ENCODE measurements at places on chromosomes 4 and X.

DNA sequence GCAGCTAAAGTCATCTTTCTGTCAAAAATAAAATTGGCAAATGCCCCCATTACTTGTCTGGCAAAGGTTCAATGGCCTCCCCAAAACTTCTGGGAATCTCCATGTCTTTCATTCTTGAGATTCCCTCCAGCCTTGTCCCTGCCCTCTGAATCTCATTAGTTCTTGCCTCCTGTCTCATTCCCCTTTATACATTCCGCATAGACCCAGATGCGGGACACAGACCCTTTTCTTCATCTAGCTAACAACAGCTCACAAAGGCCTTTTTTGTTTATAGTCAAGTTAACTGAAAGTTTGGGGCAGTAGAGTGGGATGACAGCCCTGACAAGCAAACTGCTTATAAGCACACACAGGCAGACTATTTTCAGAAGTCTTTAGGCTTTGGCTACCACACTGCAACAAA is 306.1 kb upstream of the FAM241A start:
- DNase-seq = no peak

- DNase-seq = peak; percentile 66
Measured at GRCh38 chr4:24778464-24779225, 16.7 kb upstream of the SOD3 start.

DNA sequence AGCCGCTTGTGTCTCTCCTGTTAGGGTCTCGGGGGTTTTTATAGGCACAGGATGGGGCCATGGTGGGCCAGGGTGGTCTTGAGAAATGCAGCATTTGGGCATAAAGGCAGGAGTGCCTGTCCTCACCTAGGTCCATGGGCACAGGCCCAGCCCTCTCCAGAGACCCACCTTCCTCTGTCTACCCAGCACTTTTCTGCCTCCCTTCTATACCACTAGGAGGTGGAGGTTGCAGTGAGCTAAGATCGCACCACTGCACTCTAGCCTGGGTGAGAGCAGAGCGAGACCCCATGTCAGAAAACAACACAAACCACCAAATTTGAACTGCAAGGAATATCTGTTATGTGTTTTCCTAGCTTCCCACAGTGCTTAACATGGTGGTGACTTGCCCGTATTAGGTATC is 38.0 kb downstream of the MOB1B start:
- DNase-seq = no peak

- peak; percentile 7 for DNase-seq
Measured at GRCh38 chr4:41287005-41287404, 30.3 kb downstream of the UCHL1 start.

GRCh38 chrX:24259544-24260240 is 54.2 kb downstream of the SUPT20HL2 start:
- DNase-seq = peak; percentile 63

DNA sequence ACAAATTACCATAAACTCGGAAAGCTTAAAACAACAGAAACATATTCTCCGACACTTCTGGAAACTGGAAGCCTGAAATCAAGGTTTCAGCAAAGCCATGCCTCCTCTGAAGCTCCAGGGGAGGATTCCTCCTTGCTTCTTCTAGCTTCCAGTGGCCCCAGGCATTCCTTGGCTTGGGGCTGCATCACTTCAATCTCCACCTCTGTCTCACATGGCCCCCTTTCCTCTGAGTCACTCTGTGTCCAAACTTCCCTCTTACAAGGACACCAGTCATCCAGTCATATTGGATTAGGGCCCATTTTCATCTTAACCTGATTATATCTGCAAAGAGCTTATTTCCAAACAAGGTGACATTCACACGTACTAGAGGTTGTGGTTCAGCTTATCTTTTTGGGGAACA is 17.3 kb downstream of the PARM1 start:
- DNase-seq = no peak

DNA sequence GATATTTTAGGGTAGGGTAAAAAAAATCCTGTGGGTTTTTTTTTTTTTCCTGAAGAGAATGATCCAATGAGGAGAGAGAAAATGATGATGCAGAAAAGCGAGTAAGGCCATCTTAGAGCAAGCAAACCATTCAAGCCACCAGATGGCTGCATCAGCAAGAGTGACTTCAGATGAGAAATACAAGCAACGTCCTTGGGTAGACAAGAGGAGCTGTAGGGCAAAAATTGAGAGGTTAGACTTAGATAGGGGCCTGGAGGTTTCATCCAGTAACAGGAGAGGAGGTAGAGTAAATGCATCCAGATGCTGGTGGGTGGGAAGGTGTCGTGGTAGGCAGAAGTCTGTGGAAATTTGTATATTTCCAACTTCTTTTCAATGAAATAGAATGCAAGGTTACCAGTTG is 14.6 kb downstream of the FTHL17 start:
- DNase-seq = no peak

GRCh38 chrX:130055103-130055502 is 55.2 kb downstream of the ELF4 start:
- peak; percentile 72 for DNase-seq

Data from AG08396 (cell line).